ENCODE measurements at places on chromosomes 1 and 21.

DNA sequence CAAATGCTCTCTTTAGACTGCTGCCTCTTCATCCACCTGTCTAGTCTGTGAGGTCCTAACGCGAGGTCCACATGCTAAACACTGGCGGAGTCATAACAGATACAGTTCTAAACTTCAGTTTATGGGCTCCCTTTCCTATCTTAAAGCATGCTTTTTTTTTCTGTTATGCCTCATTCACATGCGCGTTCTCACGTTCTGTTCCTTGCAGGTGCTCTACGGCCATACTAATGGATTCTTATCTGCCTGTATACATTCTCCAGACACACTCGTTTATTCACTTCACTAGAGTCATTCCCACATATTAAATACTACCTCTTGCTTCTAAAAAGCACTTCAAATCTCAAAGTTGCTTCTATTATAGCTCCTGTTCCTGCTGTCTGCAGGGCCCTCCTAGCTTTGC, 38.7 kb downstream of the PHC2 start:
- DNase-seq, result no peak

DNA sequence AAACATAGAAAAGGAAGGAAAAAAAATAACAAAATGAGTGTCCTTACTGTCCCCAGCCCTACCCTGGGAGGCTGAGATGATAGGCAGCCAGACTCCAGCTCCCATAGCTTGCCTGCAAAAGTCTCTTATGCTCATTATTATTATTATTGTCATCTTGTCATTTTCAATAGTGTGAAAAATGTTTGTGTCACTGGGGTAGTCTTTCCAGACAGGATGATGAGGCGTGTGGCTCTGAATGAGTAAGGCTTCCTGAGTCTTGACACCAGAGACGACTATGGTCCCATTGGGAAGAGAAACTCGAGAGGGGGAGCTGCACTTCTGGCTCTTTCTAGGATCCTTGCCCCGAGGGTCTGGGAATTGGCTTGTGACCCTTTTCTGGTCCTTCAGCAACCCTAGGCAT, 1.1 kb upstream of the CYB561D1 start:
- DNase-seq, result no peak

DNA sequence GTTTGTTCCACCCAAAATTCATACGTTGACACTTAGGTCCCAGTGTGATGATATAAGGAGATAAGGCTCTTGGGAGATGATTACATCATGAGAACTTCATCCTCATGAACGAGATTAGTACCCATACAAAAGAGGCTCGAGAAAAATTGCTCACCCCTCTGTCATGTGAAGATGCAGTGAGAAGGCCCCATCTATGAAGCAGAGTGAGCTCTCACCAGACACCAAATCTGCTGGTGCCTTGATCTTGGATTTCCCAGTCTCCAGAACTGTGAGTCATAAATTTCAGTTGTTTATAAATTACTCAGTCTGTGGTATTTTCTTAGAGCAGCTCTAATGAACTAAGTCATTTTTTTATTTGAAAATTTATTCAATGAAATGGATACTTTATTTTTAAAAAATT, 42.6 kb upstream of the USP25 start:
- DNase-seq, result peak; percentile 12

DNA sequence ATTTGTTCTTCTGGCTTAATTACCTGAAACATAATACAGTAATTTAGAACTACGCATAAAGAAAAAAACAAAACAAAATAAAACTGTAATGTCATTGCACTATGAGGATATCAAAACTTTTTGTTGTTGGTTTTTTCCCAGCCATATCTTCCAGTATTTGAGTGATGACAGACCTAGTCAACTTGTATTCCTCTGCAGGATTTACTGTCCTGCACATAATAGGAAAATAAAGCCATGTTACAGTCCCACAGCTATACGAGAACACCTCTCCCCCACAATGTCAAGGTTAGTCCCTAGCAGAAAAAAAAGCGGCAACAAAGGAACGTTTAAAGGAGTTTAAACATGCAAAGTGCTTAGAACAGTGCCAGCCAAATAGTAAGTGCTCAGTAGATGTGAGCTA, 55.3 kb upstream of the PRDX6 start:
- no peak for DNase-seq

- DNase-seq, result no peak
Measured at GRCh38 chr1:116748272-116748671, 6.0 kb upstream of the CD2 start.

GRCh38 chr1:94182191-94182590, 55.2 kb downstream of the ARHGAP29 start:
- no peak for DNase-seq

DNA sequence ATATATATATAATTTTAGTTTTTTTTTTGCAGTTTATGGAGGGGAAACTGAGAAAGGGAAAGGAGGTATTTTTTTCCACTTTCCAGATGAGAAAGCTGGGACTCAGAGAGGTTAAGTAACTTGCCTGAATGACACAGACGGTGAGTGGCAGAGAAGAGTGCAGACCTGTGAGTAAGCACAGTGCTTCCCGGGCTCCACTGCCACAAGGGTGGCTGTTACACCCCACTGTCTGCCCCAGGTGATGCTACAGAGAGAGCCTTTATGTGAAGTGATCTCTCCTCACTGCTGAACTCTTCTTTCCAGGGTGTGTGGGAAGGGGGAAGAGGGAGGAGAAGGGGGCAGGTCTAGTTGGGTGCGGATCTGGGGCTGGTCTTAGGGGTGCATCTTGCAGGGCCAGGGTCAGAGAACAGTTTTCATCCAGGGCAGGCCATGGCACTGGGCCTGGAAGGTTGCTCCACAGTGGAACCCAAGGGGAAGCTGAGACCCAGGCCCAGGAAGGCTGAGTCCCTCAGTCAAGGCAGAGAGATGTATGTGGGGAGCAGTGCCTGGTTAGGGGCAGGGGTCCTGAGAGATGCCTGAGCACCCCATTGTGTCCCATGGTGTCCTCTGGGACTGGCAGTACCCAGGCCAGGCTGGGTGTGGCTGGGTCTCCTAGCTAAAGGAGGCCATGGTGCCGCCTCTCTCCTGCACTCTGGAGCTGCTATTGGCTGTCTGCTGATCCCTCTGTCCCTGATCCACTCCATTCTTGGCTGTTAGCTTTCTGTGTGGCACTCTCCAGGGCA, 357.5 kb downstream of the PTPRU start:
- no peak for DNase-seq

GRCh38 chr1:212269306-212269705, 15.9 kb upstream of the PPP2R5A start:
- DNase-seq, result no peak

DNA sequence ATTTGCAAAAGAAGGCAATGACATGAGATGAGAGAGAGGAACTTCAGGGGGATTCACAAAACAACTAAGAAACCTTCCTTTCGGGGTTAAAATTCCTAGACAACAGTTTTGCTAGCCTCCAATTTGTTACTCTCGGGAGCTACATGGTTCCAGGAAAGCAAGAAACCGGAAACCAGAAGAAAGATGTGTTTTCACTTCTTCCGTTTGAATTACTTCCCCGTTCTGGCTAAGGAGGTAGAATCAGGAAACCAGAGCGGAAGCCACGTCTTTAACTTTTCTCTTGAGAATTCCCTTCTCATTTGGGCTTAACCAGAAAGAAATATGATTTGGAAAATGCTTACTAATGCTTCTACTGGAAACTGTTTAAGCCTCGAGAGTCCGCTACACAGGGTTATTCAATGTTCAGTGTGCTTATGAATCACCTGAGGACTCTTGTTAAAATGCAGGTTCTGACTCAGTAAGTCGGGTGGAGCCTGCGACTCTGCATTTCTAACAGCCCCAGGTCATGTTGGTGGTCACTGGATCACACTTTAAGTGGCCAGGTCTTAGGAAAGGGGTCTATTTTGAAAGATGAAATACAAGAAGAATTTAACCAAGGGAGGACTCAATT, 43.5 kb upstream of the MCOLN3 start:
- DNase-seq, result no peak

DNA sequence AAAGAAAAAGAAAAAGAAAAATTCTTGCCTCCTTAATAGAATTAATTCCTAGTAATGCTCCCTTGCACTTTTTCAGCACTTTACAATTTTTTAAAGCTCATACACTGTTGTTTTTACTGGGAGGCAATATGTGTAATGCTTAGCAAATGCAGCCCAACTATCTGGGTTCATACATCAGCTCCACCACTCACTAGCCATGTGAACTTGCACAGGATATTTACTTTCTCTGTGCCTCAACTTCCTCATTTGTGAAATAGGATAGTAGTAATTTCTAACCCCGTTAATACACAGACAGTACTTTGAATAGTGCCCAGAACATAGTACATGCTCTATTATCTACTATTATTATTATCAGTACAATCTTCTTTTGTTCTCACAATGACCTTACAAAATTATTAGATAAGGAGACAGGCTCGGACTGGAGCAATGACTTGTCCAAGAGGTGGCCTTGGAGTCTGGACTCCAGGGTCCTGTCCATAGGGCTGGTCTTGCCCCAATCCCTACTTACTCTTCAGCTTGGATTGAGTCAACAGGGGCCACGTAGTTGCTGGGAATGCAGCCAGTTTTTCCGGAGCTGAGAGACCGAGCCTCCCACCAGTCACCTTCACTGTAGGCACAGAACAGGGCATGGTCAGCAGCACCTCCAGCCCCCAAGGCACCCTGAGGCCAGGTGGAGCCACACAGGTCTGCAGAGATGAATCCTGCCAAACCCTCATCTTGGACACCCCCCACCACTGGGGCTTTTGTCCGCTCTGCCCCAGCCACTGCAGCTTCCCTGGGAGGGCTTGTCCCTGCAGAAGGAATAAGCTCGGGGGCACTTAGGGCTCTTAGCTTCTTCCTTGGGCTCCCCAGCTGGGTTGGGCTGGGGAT, 13.7 kb downstream of the FGR start:
- no peak for DNase-seq

GRCh38 chr1:51241119-51241518, 5.0 kb downstream of the RNF11 start:
- DNase-seq, result no peak

DNA sequence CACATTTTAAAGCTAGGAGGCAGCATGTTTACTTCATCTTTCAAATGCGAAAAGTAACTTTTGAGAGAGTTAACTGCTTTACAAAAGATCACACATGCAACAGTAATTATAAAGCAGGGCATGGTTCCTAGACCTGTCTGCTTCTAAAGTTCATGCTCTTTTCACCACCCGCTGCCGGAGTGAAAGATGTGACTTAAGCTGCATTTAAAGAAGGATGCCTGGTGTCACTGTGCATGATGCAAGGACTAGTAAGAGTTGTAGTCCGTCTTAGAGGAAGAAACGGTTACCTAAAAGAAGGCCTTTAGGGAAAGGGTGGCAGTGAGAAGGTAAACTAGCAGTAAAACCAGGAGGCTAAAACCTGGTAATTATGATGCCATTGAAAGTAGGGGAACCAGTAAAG, 1689.1 kb downstream of the KCNT2 start:
- DNase-seq, result no peak

DNA sequence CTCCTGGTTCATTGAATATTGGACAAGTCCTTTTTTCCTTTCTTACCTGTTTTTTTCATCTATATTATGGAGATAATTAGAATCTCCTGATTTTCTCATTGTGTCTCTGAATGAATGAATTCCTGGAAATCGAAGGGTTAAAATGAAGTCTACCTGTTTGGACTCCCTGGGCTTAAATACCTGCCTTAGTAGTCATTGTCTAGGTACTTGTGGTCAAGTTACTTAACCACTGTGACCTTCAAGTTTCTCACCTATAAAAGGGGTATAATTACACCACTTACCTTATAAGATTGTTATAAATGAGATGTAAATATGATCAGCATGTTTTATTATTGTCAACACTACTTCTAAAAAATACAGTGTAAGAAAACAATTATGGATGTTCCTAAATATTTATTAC, 9.0 kb upstream of the TBX19 start:
- DNase-seq, result no peak

All from HFF-Myc (cell line).